ENCODE measurements at places on chromosomes 16 and 17. TPM values are rescaled to one million over a fixed set of nuclear protein-coding genes. Genes with fewer than 3 reads are reported as not detected.

GRCh38 chr16:71576971-71577370 lies at the start of gene TAT:
Gene TAT (minus strand): TSS chr16:71577092. CDS start chr16:71576415, 677 bp downstream.
- no peaks in the 10 kb centered on the region for H3K36me3 ChIP-seq
- no peak within 1 kb of the TSS for H3K4me3 ChIP-seq
- DNase-seq = no peak
- no peak within 1 kb of the TSS for H3K27ac ChIP-seq
- H3K27me3 ChIP-seq = peaks cover 27% of the 10 kb centered on the region

CDRT15 gene
- total RNA-seq = not detected

- peak within 1 kb of the TSS; percentile 42 for H3K27ac ChIP-seq
- no peak for DNase-seq
- peaks cover 69% of the 10 kb centered on the region for H3K4me1 ChIP-seq
These were observed at the start of gene HES7 for GRCh38 chr17:8123695-8124349. Gene HES7 (minus strand): TSS chr17:8124106. CDS start chr17:8124084, 22 bp downstream.

- H3K27me3 ChIP-seq = no peaks in the 10 kb centered on the region
- DNase-seq = peak; percentile 56
- H3K36me3 ChIP-seq = peaks cover 11% of the 10 kb centered on the region
- no peak overlapping the region for H3K27ac ChIP-seq
These were observed 7.8 kb upstream of the RNASEK start for GRCh38 chr17:7004398-7005253.

GLP2R gene
- not detected for total RNA-seq

HASPIN gene
- total RNA-seq = 4.5 TPM

GRCh38 chr17:17910060-17910459 lies 62.1 kb downstream of the TOM1L2 start:
- no peak overlapping the region for H3K4me3 ChIP-seq
- DNase-seq = no peak
- H3K27ac ChIP-seq = no peak overlapping the region
- peaks cover 41% of the 10 kb centered on the region for H3K4me1 ChIP-seq
- peaks cover 22% of the 10 kb centered on the region for H3K36me3 ChIP-seq

DNA sequence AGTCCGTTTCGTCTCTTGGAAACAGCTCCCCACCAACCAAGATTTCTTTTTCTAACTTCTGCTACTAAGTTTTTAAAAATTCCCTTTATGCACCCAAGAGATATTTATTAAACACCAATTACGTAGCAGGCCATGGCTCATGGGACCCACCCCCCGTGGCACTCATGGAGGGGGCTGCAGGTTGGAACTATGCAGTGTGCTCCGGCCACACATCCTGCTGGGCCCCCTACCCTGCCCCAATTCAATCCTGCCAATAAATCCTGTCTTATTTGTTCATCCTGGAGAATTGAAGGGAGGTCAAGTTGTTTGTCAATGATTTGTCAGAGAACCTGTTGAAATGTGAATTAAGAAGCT lies 48.2 kb downstream of the IL21R start:
- H3K27ac ChIP-seq = no peak overlapping the region
- peaks cover 11% of the 10 kb centered on the region for H3K27me3 ChIP-seq
- no peaks in the 10 kb centered on the region for H3K4me1 ChIP-seq
- H3K36me3 ChIP-seq = peaks cover 14% of the 10 kb centered on the region
- H3K4me3 ChIP-seq = no peak overlapping the region

RBBP6 gene
- 28.0 TPM for total RNA-seq

DNA sequence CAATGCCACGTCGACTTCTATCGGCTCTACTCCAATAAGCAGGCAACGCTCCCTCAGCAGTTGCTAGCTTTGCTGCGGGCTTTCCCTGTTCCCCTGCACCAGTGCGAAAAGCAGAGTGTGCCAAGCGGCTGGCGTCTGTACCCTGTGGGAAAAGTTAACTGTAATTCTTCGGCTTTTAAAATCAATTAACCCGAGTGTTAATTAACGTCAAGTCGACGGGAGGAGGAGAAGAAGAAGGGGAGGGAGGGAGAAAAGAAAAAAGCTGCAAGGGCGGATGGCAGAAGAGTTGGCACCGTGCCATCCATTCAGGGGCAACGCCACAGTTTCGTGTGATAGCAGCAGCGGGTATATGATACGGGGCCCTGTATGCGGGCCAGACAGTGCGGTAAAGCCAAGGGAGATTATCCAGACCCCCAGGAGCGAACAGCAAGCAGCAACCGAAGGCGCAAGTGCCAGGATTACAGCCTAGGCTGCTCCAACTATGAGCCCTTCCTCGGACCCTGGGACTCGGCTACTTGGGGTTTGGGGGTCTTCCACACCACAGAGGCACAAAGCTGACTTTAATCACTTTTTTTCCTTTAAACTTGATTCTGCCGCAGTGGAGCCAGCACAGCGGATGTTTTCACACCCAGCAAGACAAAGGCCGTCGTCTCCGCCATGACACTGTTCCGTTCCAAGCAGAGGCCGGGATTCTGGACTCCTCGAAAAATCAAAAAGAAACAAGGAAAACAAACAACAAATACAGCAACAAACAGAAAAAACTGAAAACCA lies 253.8 kb upstream of the PMFBP1 start:
- H3K4me3 ChIP-seq = no peak overlapping the region
- no peak for DNase-seq
- H3K36me3 ChIP-seq = peaks cover 34% of the 10 kb centered on the region
- no peak overlapping the region for H3K27ac ChIP-seq

DNA sequence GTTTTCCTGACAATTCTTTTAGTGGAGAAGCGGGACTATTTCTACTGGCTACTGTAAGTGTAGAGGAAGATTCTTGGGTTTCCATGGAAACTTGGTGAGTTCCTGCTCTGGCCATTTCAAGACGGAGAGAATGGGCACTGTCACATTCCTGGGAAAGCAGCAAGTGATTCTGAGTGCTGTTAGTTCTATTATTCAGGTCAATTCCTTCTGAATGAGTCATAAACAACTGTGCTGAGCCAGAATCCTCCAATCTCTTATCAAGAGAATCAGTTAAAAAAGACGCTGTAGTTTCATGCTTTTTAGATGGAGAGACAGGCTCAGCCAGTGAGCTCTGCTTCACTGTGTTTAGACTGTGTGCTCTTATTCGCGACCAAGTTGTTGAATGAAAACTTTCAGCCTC lies 19.6 kb downstream of the AKAP10 start:
- DNase-seq = peak; percentile 96
- H3K4me3 ChIP-seq = peak overlapping the region; percentile 78
- H3K4me1 ChIP-seq = peaks cover 28% of the 10 kb centered on the region
- H3K27ac ChIP-seq = peak overlapping the region; percentile 96
- H3K27me3 ChIP-seq = no peaks in the 10 kb centered on the region

ANKRD40CL gene
- not detected for total RNA-seq

- peaks cover 5% of the 10 kb centered on the region for H3K4me1 ChIP-seq
- no peak overlapping the region for H3K4me3 ChIP-seq
- H3K27me3 ChIP-seq = peaks cover 2% of the 10 kb centered on the region
- DNase-seq = no peak
- no peak overlapping the region for H3K27ac ChIP-seq
- no peaks in the 10 kb centered on the region for H3K36me3 ChIP-seq
These were observed 6.0 kb upstream of the CHD3 start for GRCh38 chr17:7882629-7883028.

DNA sequence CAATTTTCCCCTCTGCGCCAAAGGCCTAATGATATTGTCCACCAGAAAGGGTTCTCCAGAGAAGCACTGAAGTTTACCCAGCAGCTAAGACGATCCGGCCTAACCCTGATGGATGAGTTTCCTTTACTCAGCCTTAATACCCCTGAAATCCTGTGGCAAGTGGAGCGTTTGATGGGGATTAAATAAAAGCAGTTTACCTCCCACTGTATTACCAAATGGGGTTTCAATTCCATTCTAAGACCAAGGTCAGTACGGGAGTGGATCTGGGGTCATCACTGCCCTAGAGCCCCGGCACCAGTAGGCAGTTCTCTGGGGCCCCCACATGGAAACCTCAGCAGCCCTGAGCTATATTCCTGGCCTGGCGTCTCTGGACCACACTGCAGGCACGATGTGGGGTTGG lies 97.1 kb upstream of the NOL11 start:
- no peak overlapping the region for H3K4me3 ChIP-seq
- no peak for DNase-seq
- no peaks in the 10 kb centered on the region for H3K4me1 ChIP-seq
- no peaks in the 10 kb centered on the region for H3K27me3 ChIP-seq
- no peaks in the 10 kb centered on the region for H3K36me3 ChIP-seq

- no peak for DNase-seq
- H3K4me1 ChIP-seq = peaks cover 4% of the 10 kb centered on the region
- H3K4me3 ChIP-seq = no peak overlapping the region
- peaks cover 9% of the 10 kb centered on the region for H3K27me3 ChIP-seq
These were observed 34.4 kb downstream of the GPRC5B start for GRCh38 chr16:19850131-19850817.

Data from HFFc6 (cell line).